ENCODE measurements at places on chromosomes 1 and 21. TPM values are rescaled to one million over a fixed set of nuclear protein-coding genes. Genes with fewer than 3 reads are reported as not detected.

Gene CCDC185
- total RNA-seq: not detected

Gene TTC22
- total RNA-seq: 11.2 TPM

Gene AMPD1
- not detected for total RNA-seq

Gene FALEC
- total RNA-seq: 1.1 TPM

Gene CSF3R
- total RNA-seq: 2.9 TPM

- H3K4me1 ChIP-seq: no peaks in the 10 kb centered on the region
- no peak for DNase-seq
- H3K36me3 ChIP-seq: peaks cover 6% of the 10 kb centered on the region
Observed at GRCh38 chr1:185215911-185216310, 58.9 kb downstream of the SWT1 start.

DNA sequence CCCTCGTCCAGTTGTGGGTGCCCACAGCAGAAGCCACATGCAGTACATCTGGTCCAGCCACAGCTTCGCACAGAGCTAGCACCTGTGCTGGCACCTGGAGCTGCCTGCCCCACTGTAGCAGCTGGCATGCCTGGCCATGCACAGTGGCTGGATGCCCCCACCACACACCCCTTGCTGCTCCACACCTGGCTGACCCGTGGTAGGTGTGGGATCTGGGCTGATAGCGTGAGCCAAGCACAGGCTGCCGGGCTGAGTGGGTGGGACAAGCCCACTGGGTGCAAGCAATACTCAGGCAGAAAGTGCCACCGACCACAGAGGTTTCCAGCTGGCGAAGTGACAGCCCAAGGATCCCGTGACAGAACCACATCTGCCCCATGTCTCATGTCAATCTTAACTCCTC, 30.6 kb upstream of the BACE2 start:
- no peak overlapping the region for H3K27ac ChIP-seq
- H3K4me1 ChIP-seq: no peaks in the 10 kb centered on the region
- no peak overlapping the region for H3K4me3 ChIP-seq

DNA sequence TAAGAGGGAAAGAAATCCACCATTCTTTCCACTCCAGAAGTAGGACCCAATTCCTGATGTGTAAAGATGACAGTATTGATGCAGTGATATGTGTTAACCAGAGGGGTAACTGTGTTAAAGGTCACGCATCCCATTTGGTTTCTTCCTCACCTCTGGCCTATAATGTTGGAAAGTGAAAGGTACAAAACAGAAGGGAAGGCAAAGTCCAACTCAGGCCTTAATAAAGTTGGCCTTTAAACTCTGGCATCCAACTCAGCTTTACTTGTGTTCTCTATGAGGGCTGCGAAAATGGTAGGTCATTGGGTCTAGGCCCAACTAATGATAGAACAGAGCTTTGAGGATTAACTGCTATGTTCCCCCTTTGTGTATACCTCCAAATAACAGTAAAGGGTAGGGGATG, 17.9 kb downstream of the CYP2J2 start:
- no peak overlapping the region for H3K4me3 ChIP-seq
- no peaks in the 10 kb centered on the region for H3K27me3 ChIP-seq
- no peak overlapping the region for H3K27ac ChIP-seq
- H3K36me3 ChIP-seq: peaks cover 6% of the 10 kb centered on the region

DNA sequence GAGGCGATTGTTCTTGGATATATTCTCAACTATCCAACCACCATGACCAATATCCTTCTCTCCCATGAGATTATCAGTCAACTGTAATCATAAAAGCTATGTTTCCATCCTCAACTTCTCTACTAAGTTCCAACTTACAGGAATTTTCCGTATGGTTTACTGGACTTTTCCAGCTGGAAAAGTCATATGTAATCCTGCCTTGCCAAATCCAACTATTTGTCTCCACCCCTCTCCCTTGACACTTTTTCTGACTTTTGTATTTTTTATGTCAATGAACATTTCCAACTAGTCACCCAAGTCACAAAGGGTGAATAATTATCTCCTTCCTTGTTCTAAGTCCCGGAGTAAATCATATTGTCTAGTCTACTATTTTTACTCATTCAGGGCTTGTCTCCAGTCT, 293.1 kb downstream of the USP25 start:
- no peaks in the 10 kb centered on the region for H3K27me3 ChIP-seq
- no peaks in the 10 kb centered on the region for H3K36me3 ChIP-seq
- DNase-seq: no peak
- H3K4me3 ChIP-seq: no peak overlapping the region

GRCh38 chr1:21939650-21940374, 2.7 kb upstream of the HSPG2 start:
- H3K27me3 ChIP-seq: peaks cover 16% of the 10 kb centered on the region
- no peak overlapping the region for H3K4me3 ChIP-seq
- peaks cover 10% of the 10 kb centered on the region for H3K4me1 ChIP-seq
- no peak overlapping the region for H3K27ac ChIP-seq
- H3K36me3 ChIP-seq: peaks cover 4% of the 10 kb centered on the region

- H3K27ac ChIP-seq: no peak overlapping the region
- H3K4me3 ChIP-seq: peak overlapping the region; percentile 49
- peaks cover 25% of the 10 kb centered on the region for H3K4me1 ChIP-seq
- H3K36me3 ChIP-seq: no peaks in the 10 kb centered on the region
- no peak for DNase-seq
- H3K27me3 ChIP-seq: peaks cover 28% of the 10 kb centered on the region
Observed at GRCh38 chr21:42655796-42656770, 2.7 kb downstream of the PDE9A start.

DNA sequence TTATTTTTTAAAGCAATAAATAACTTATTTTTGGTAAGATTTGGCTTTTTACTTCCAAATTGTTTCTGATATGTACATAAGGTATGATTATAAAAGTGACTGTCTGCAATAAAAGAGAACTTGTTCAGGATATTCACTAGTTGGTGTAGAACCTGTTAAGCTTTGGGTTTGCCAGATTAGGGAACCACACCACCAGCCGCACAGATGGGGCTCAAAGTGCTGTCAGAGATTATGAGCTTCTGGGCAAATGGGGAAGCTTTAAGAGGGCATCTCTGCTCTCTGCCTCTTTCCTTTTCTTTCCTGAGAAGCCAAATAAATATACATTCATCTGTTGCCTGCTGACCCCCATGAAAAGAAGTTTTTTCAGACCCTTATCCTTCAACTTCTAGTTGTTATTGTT, 25.4 kb downstream of the IVNS1ABP start:
- H3K27ac ChIP-seq: peak overlapping the region; percentile 93
- H3K4me1 ChIP-seq: peaks cover 14% of the 10 kb centered on the region

DNA sequence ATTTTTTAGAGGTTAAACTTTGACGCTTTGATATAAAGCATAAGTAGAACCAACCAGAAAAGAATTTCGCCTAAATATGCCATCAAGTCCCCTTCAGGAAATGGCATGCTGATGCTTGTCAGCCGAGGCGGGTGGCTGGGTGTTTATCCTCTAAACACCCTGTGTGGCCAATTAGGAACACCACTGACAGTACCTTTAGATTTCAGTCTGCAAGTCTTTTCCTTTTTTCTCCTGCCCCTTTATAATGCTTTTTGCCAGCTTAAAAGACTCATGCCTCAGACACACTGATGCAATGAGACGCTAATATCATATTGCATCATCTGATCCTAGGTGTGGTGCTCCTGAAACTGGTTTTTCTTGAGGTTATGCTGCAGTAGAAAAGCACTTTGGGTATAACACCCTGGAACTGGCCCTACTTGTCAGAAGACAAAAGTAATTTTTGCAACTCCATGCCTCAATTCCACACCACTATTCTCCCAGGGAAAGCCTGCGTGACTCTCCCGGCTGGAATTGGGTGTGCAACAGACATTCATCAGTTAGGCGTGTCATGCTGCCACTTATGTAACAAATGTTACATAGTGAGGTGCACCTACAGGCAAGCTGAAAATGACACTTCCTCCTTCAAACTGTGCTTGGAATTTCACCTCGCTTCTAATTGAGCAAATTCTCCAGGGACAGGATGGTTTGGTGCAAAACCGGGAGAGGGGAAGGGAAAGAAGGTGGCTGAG, 2.0 kb upstream of the RCC2 start:
- peaks cover 10% of the 10 kb centered on the region for H3K4me1 ChIP-seq
- peak overlapping the region; percentile 95 for H3K27ac ChIP-seq
- no peaks in the 10 kb centered on the region for H3K27me3 ChIP-seq
- no peak for DNase-seq

DNA sequence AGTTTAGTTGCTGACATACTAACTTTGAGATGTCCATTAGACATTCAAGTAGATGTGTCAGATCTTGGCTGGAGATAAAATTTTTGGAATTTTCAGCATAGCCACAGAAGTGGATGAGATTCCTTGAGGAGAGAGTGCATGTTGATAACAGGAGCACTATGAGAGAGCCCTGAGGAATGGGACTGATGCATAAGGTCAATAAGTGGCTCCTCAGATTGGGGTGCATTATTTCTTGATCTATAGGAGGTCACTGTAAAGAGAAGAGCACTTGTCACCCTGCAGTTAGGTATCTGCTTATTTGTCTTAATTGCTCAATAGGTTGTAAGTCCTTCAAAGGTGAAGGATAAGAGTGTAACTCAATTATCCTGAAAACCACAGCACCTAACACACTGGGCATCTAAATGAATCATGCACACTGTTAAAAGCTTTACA, 52.0 kb upstream of the TACSTD2 start:
- no peak overlapping the region for H3K27ac ChIP-seq
- H3K4me3 ChIP-seq: no peak overlapping the region
- H3K4me1 ChIP-seq: peaks cover 2% of the 10 kb centered on the region
- no peaks in the 10 kb centered on the region for H3K27me3 ChIP-seq

DNA sequence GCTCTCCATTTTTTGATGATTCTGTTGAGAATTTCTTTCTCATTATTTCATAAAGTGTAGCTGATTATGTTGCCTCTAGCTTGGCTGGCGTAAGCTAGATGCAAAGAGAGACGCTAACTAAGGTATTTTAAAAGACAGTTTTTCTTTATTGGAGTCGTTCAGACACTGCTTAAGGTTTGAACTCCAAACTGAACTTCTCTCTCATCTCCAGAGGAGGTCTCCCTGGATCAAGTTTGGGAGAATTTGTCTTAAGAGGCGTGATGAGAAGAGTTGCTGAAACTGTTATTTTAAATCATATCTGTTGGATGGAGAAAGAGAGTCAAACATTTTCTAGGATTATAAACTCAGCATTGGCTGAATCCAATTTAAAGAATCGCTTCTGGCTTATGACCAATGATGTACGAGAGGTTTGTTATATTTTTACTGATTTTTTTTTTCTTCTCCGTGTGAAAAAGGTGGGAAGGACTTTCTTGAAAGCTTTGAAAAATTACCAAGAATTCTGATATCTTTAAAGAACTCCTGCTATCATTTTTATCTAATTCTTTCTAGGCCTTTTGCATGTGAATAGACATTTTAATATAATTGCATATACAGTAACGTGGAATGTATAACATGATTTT, 34.0 kb downstream of the MAP3K7CL start:
- peaks cover 7% of the 10 kb centered on the region for H3K36me3 ChIP-seq
- H3K4me3 ChIP-seq: no peak overlapping the region
- H3K4me1 ChIP-seq: peaks cover 4% of the 10 kb centered on the region
- no peaks in the 10 kb centered on the region for H3K27me3 ChIP-seq
- H3K27ac ChIP-seq: no peak overlapping the region
- DNase-seq: no peak

DNA sequence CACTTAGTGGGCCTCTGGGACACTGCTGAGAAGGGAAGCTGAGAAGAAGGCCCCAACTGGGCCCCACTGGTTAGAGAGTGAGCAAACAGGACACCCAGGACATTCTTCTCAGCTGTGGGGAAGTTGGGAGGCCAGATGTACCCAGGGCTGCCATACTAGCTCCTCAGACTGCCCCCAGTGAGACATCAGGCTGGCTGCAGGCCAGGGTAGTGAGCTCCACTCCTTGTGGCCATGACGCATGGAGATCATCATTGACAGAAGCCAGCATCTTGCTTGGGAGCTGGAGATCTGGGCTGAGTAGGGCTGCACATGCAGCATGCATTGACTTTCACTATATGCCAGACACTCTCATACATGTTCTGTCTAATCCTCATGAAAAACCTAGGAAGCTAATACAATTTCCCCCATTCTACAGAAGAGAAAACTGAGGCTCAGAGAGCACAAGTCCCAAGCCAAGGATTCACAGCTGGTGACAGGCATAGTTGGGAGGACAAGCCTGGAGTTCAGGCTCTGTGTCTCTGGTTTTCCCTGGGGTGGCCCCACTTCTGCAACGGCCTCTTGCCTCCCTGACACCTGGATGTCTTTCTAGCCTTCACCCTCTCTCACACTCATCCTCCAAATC, 24.1 kb upstream of the MYCL start:
- no peak for DNase-seq
- H3K27ac ChIP-seq: peak overlapping the region; percentile 4
- no peaks in the 10 kb centered on the region for H3K36me3 ChIP-seq
- peaks cover 12% of the 10 kb centered on the region for H3K4me1 ChIP-seq
- H3K4me3 ChIP-seq: no peak overlapping the region

DNA sequence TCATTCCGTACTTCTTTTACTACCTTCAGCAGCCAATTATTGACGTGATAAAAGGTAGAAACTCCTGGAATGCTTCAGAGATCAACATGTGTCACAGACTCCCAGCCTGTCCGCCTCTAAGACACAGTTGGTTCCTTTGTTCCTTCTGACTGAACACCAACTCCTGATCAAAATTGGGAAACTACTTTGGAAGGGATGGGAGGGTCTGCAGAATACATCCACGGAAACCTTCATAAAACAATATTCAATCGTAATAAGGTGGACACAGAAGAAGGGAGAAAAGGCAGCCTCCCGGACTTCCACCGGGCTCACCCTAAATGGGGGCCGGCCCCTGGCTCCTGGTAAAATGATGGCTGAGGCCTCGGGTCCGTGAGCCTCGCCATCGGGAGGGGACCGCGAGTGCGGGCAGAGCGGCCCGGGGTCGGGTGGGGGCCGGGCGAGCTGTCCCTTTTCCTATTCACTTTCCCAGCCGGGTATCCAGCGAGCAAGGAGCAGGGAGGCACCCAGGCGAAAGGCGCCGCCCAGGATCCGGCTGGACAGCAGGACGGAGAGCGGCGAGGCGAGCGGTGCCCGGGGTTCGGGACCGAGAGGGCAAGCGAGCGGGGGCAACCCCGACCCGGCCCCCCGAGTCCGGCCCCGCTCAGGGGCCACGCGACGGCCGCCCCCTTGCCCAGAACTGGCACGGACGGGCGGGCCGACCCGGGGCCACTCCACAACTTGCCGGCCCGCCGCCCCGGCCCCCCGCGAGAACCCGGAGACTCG, 805 bp downstream of the NRIP1 start:
- H3K36me3 ChIP-seq: peaks cover 5% of the 10 kb centered on the region
- H3K27me3 ChIP-seq: peaks cover 42% of the 10 kb centered on the region
- peak overlapping the region; percentile 91 for H3K4me3 ChIP-seq
- no peak for DNase-seq
- H3K4me1 ChIP-seq: peaks cover 39% of the 10 kb centered on the region
- H3K27ac ChIP-seq: peak overlapping the region; percentile 90

Measured in T-helper 17 cell (primary cell).